ENCODE measurements at places on chromosomes 5 and 9.

DNA sequence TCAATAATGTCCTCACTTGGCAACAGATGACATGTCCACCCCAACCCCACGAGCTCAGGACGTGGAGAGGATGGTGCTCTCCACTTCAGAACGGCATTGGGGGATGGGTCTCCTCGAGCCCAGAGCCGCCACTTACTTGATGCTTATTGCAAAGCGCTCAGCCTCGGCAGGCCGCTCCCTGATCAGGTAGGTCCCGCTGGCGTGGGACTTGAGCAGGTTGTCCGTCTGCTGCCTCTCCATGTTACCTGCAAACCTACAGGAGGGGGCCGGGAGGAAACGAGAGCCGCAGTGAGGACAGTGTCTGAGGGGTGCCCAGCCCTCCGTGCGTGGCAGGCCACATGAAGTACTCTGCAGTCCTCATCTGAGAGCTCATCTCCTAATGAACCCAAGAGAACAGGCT, 36.6 kb upstream of the SARDH start:
- no peak for DNase-seq

GRCh38 chr9:91066856-91067255, 265.2 kb downstream of the SYK start:
- DNase-seq = no peak

GRCh38 chr5:126600631-126601511, at the start of gene PHAX:
TSS of gene PHAX (plus strand) at chr5:126600947. CDS start at chr5:126600963, 16 bp downstream.
- peak; percentile 85 for DNase-seq

- no peak for DNase-seq
Measured at GRCh38 chr5:5301176-5301575, 121.3 kb upstream of the ICE1 start.

- no peak for DNase-seq
Measured at GRCh38 chr5:91541696-91542095, 158.6 kb upstream of the ARRDC3 start.

GRCh38 chr9:101673642-101674041, 64.8 kb downstream of the GRIN3A start:
- DNase-seq = no peak

DNA sequence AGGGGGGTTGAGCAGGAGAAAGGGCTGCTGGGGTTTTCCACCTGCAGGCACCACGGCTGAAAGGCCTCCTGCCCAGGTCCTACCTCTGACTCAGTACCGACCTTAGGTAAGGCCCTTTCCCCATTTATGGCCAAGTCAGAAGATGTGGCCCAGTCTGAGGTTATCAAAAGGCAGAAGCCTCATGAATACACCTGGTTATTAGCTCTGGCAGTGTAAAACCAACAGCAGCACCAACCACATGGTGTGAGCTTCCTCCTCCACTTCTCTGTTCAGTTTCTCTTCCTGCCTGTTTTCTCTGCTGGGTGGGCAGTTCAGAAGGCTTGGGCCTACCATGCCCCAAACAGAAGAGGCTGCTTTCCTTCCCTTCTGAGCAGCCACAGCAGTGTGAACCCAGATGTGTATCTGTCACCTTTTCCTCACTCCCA, 86.9 kb downstream of the UGCG start:
- peak; percentile 6 for DNase-seq

- DNase-seq = no peak
Measured at GRCh38 chr9:98665501-98665900, 43.2 kb downstream of the GABBR2 start.

GRCh38 chr9:34929506-34930102, 28.5 kb upstream of the PHF24 start:
- DNase-seq = peak; percentile 40

GRCh38 chr9:5392285-5392684, 45.4 kb downstream of the PLGRKT start:
- no peak for DNase-seq

GRCh38 chr9:132996526-132996925, 18.0 kb downstream of the GFI1B start:
- no peak for DNase-seq

DNA sequence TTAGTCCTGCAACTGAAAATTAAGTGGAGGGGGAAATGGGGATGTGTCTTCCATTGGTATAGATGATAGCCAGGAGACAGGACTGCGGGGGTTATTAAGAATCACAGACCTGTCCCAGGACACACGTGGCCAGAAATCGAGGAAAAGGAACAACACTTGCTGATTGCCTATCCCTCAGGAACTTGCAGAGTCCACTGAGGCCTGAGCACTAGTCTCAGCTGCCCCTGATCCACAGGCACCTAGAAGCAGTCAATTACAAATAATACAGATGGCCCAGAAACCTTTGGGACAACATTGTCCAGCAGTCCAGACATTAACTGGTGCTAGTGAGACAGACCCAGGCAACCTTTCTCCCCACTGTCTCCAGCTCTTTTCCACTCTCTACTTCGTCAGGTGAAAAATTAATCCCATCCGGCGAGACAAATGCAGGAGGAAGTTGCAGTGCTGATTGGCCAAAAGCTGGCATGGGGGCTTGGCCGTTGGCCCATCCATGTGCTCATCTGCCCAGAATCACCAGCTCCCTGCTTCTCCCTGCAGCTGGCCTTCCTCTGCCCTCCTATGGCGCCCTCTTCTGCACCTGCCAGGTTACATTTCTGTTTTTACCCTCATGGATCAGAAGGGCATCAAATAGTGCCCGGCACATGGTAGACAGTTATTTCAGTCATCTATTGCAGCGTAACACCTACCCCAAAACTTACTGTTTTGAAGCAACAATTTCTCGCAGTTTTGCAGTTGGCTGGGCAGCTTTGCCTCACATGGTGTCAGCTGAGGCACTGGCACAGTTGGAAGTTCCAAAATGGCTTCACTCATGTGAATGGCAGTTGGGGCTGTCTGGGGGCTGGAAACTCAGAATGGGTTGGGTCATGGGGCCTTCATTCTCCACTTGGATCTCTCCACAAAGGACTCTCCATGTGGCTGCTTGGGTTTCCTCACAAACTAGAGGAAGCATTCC, 3.6 kb upstream of the B4GALT1 start:
- DNase-seq = peak; percentile 67

DNA sequence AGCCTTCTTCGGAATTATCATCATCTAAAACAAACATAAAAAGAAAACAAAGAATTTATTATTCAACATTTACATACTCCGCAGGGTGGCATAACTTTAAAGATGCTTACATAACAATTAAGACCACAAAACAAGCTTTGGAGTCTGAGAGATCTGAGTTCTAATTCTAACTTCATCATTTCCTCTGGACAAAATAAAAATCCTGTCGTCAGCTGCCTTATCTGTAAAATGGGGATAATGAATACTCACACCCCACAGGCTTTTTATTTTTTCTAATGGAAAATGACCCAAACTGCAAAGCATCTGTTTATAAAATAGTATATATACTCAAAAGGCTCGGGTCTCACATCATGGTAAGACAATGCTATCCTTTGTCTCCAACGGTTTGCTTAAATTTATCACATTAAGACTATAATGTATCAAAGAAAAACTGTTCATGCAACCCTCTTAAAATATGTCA, 4.3 kb downstream of the ARRDC3 start:
- DNase-seq = no peak

- no peak for DNase-seq
Measured at GRCh38 chr9:93654351-93654961, 78.1 kb downstream of the PHF2 start.

DNA sequence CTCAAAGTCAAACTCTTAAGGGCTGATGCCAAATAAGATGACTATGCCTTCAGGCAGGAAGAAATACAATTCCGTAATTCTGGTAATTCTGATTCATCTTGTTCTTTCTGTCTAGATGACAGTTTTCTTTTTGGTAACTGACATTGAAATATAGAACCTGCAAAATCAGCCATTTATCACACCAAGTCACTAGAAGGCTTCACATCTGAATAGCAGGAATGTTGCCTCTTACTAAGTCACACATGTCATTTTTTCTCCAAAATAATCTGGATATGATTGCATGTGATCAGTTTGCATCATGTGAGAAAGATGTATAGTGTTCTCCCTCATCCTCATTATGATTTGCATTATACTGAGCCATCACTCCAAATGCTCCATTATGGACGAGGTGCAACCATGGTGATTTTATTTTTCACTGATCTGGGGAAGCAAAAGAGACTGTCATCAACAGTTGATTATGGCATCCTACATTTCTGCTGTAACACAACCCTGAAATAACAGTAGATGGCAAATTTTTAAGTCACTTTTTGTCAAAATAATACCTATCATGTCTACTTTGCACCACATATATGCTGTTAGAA, 69.0 kb downstream of the HCN1 start:
- DNase-seq = no peak

- DNase-seq = no peak
Measured at GRCh38 chr5:128629157-128629556, 91.1 kb upstream of the FBN2 start.

DNA sequence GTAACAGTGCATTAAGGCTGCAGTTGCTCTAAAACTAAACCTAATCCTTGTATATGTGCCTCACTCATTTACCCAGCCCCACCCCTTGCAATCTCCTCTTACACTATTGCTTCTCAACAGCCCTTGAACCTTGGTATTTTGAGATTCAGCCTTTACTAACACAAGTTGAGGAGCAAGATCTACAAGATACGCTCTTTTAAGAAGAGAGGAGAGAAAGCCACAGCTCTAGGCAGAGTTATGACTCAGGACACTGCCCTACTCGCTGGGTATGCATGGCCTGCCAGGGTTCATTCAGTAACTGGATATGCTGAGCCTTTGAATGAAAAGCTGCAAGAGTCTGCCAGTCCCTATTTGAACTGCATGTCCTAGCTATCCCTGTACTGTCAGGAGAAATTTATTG, 219.5 kb downstream of the PCSK5 start:
- DNase-seq = no peak

DNA sequence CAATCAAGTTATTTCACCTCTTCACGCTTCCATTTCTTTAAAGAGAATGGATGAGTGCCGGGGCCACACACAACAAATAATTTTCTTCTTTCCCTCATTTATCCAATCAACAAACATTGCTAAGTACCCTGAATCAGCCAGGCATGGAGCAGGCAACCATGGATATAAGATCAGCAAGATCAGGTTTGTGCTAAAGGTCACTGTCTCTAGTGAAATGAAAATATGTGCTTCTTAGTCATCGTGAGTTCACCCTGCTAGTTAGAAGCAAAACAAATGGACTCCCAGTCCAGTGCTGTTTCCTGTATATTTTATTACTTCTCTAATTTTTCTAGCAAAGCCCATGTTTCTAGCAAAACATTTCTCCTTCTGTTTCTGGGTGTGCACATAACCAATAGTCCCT, 629.2 kb downstream of the BNC2 start:
- no peak for DNase-seq

DNA sequence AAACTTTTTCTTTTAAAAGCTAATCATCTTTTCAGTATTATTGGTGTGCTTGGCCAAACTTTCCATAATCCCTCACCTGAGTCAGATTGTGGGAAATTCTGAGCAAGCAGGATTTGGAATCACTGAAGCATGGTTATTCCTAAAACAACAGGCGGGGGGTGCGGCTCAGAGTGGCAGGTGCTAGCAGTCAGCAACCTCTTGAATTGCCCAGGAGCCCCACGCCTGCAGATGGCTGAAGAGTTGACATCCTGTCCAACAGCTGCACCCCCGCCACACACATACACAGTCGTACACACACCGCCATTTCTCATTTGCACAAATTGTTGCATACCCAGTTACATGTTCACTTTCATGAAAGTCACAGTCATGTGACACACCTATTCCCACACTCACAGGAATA, 96.6 kb downstream of the LHX2 start:
- DNase-seq = no peak

GRCh38 chr9:99222416-99223270, 561 bp downstream of the SEC61B start:
- no peak for DNase-seq

- no peak for DNase-seq
Measured at GRCh38 chr5:80592761-80593160, 22.7 kb upstream of the ANKRD34B start.

DNA sequence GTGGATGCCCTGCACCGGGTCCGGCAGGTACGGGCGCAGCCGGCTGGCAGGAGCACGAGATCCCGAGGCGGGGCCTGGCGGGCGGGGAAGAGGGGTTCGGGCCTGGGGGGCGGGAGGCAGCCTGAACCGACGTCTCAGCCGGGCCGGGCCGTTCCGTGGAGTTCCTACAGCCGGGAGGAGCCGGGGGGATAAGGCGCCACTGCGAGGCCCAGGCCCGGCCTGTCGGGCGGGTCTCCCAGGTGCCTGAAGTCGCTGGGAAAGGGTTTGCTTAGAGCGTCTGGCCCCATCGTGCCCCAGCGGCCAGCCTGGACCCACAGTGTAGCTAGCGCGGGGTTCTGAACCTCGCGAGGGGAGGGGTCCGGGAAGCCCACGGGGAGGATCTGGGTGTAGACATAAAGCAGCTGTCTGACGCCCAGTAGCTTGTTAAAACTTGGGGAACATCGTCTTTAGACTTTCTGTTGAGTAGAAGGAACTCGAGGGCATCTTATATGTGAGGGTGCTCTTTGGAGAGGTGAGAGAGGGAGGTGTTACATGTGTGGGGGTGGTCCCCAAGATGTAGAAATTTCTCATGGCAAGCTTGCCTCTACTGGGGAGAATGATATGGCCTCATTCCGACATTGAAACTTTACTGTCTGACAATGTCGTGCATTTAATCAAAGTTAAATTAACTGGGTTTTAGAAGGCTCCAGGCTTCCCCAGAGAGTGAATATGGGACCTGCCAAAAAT, 524 bp downstream of the FUBP3 start:
- no peak for DNase-seq

GRCh38 chr5:4780633-4781032, 359.5 kb upstream of the ADAMTS16 start:
- DNase-seq = no peak

DNA sequence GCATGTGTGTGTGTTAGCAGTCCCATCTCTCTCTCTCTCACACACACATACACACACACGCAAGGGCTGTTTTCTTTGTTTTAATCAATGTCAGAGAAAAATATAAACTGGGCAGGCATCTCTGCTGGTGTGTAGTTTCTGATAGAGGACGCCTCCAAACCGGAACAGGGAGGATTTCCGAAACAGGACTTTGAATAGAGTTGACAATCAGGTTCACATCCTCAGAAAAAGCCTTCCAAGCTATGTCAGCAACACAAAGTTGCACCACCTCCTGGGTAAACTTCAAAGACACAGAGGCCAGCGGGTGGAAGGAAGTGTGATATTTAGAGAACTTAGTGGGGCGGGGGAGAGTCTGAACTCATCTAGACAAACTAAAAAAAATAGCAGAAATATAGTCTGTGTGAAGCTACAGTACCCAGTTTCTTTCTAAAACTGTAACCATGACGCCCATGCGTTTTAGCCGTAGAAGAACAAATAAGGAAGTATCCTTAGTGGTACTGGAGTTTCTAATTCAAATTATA, 1.2 kb downstream of the ST8SIA4 start:
- DNase-seq = peak; percentile 45

DNA sequence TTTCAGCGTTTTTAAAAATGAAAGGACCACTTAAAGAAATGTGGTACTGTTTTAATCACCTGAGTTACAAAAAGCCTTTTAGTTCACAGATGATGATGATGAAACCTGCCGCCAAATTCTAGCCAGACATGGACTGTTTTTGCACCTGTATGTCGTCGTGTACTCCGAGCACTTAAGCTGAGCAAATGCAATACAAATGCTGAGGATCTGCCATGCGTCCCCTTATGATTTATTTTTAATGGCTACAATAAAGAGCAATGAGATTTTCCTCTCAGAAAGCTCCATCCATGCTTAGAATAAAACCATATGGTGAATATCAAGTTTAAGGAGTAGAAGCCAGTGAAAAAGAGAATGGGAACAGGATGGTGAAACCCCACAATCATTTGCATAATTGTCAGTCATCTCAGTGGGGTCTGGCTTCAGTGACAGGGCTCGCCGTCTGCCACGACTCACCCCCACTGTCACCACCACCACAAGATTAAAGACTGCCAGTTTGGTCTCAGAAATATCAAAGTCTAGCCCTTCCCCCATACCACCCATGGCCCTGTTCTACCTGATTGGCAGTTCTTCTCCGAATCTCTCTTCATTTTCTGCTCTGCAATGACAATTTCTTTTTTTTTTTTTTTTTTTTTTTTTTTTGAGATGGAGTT, 159.9 kb downstream of the GOLPH3 start:
- DNase-seq = no peak

All from CD4-positive, CD25-positive, alpha-beta regulatory T cell (primary cell).